ENCODE measurements at places on chromosomes 5 and 9.

GRCh38 chr9:126854734-126855133 lies 5.7 kb upstream of the ZBTB34 start:
- no peak for DNase-seq

DNA sequence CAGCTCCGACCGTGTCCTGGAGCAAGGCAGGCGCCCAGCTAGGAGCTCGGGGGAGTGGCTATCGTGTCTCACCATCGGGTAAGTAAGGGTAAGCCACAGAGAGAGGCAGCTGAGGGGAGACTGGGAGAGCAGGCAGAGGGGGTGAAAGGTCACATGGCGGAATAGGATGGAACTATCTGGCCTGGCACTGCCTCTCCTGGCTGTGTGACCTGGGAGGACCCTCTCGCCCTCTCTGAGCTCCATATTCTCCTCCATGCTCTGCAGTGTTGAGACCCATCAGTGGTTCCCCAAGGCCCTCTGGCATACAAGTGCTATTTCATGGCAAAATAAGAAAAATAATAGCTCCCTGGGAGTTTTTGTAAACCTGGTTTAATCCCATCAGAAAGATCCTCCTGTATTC lies 43.9 kb upstream of the ASS1 start:
- DNase-seq: no peak

GRCh38 chr5:138111937-138112336 lies 27.3 kb downstream of the NME5 start:
- no peak for DNase-seq

DNA sequence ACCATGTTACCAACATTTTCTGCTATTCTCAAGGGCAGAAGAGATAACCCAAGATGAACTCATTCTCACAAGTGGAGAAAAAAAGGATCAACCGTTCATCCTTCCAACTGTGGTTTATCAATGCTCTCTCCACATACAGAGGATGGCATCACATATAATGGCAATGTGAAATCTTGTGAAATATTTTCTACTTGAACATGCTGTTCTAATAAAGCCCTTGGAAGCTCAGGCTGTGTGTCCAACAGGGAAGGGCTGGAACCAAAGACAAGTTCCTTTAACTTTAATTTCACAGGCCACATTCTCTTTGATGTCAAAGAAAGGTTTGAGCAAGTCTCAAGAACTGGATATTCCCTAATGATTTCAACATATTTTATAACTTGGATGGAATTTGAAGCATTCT lies 230.5 kb downstream of the SPOCK1 start:
- no peak for DNase-seq

DNA sequence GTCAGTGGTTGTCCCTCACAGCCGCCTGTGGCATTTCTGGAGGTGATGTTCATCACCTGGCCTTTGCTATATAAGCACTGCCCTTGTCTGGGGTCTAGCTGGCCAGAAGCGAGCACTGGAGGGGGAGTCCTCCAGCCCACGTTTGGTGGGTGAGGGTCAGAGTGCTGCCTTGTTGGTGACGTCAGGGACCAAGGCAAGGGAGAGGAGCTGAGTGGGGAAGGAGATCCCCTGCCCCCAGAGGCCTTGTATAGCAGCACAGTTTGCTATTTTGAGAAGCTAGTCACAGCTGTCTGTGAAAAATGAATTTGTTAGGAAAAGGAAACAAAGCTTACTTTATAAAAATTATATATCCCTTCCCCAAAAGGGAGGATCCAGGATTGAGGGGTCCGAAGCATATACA lies 49.8 kb downstream of the SYK start:
- DNase-seq: no peak

DNA sequence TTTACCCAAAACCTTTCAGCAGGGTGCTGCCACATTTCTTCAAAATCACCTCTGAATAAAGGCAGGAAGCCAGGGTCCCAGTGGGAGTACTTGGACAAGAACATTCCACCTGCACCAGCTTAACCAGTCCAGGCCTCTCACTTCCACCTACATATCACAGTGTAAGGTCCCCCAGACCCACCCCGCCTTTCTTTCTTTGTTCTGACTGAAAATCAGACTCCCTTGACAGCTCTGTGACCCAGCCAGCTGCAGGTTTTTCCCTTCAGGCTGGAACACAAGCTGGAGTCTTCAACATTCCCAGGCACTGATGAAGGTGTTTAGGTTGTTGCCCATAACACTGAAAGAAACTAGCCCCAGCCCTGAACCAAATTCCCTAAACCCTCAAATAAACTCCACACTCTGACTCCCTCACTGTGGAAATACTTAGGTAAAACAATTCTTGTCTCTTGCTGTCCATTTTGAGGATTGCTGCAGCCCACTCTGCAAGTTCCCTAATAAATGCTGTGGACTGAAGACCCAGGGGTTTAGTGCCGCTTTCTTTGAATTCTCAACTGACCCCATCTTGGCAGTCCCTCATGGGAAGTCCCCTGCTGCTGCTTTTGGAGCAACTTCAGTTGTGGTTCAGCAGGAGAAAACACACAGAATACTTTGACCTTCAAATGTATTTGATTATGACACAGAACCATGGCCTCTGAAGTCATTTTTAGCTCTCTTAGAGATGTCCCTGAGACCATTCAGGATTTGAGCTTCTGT lies 24.8 kb downstream of the P4HA2 start:
- no peak for DNase-seq

- DNase-seq: no peak
Observed at GRCh38 chr9:133825555-133826218, 87.5 kb upstream of the SARDH start.

DNA sequence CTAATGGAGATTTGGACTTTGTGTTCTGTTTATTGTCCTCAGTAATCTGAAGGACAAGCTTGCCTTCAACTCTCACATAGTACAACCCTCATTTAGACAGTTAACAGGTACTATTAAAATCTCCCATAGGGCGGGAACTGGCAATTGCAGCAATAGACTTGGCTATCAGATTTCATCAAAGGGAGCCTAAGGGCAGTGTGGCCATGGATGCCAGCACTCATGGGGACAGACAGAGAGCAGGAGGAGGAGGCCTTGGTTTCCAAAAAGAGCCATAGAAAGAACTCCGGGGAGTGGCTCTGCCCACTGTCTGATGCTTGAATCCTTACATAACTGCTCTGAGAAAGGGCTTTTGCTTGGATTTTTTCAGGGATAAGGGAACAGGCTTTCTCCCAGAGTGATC lies 6.8 kb downstream of the SLC36A1 start:
- no peak for DNase-seq

GRCh38 chr9:90939351-90939750 lies 137.7 kb downstream of the SYK start:
- no peak for DNase-seq

GRCh38 chr5:128626536-128627090 lies 88.6 kb upstream of the FBN2 start:
- DNase-seq: no peak

DNA sequence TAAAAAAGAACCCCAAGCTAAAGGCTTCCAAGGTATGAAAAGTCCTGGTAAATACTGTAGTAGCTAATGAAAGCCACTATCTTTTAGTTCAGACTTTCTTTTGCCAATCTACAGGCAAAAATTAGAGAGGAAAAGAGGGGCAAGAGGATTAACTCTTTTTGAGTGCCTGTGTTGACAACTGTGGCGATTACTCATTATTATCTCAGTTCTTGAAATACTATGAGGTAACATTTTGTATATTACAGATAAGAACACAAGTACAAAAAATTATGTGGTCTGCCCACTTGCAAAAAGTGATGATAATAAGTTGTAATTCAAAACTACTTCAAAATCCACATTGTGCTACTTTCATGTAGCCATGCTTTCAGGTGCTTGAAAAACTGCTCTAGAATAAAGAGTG lies 144.0 kb downstream of the DTWD2 start:
- no peak for DNase-seq

DNA sequence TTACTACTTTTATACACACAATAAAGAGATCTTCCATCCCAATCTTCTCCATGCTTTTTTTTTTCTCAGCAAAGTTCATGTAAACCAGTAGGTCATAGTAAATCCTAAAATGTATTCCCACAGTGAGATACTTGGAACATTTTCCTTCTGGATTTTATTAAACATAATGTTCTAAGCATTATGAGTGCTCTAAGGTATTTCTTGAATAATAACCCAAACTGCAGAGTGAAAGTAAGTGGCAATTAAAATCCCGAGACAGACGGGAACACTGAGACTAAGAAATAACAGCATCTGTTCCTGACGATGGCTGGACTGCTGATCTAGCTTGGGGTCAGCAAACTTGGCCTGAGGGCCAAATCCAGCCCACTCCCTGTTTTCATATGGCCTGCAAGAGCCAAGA lies 359.8 kb downstream of the ARL15 start:
- no peak for DNase-seq

- DNase-seq: no peak
Observed at GRCh38 chr5:26690511-26690910, 347.9 kb downstream of the CDH9 start.

DNA sequence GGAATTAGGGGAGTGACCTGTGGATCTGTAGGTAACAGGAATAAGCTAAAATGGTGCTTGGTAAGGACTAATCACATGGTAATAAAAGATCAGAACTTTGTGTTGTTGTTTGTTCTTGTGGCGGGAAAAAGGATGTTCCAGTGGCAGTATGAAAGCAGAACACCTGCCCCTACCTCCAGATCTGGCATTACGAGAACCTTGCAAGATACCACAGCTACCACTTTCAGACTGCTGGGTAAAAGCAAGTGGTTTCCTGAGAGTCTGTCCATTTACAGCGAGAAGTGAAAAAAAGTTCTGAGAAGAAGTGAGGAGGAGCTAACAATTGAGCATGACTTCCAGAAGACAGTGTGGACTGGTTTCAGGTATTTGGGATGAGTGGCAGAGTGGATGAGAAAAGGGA lies 252.5 kb downstream of the TLE4 start:
- no peak for DNase-seq

DNA sequence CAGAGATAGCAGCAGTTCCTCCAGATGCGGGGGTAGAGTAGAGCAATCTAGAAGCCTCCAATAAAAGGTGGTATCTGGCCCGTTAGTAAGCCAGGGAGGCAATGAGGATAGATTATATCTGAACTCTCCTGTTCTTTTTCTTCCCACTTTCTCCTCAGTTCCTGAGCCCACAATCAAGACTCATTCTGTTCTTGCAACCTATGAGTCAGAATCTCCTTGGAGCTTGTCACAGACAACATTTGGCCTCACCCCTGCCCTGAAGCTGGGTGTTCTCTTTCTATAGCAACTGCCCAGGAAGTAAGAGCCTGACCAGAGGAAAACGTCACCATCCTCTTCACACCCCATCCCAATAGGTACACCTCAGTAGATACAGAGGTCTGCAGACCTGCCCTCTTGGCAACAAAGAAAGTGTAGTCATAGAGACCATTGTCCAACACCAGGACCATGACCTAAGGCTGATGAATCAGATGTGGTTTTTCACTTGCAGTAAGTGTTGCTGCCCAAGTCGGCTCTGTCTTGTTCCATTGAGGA lies 76.3 kb upstream of the PCA3 start:
- no peak for DNase-seq

DNA sequence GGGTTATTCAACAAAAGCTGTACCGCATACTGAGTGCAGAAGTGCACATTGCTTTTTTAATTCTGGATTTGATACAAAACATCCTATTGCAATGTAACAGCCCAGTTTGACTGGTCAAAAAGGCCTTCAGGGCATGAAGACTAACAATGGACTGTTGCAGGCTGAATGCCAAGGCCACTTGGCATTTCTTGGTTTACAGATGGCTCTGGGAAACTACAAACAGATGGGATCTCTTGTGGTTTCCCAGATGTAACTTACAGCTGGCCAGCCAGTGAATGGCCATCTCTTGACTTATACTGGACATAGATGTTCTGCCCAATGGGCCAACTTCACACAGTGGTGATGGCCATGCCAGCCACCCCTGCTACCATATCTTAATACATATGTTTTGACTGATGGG lies 36.8 kb downstream of the UGT3A2 start:
- DNase-seq: no peak

DNA sequence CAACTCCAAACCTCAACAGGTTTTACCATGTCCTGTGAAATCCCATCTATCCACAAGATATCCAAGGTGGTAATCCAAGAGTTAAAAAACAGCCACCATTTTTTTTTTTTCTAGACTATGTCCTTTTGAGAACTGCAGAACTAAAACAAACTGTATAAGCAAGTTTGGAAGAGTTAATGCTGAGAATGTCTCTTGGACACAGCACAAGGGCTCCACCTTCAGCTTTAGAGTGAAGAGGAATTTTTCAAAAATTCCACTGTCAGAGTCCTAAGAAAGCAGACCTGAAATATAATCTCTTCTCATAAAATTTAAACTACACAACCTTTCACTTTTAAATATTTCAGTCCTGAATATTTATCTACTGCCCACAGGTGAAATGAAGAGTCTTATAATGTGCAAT lies 167.8 kb upstream of the CCNG1 start:
- DNase-seq: no peak

DNA sequence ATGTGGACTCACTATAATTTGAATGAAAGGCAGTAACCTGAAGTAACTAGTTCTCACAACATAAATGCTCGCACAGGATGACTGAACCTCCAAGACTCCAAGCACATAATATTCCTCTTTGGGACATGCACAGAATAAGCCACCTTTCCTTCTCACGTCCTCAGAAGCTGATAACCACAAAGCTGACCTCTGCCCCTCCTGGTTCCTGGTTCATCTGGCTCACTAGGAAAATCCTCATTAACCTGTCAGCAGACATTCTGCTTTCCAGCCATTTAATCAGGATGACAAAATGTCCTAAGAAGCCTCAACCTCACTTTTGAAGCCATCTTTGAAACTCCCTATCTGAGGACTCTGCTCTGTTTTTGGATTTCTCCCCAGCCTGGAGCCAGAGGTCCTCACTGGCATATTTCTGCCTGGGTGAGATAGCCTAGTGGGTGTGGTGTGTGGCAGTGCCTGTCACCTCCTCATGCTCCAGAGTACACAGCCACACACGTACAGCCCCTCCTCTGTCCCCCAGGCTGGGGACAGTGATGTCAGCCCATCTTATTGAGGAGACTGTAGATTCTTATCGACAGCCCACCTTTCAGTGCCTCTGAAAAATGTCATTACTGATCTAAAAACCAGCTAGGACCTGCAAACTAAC lies 10.3 kb downstream of the ANKH start:
- DNase-seq: no peak

- no peak for DNase-seq
Observed at GRCh38 chr5:113608113-113608596, 94.7 kb downstream of the YTHDC2 start.

- DNase-seq: no peak
Observed at GRCh38 chr5:7478459-7478858, 82.5 kb downstream of the ADCY2 start.

GRCh38 chr5:50445296-50445949 lies 4.3 kb upstream of the EMB start:
- DNase-seq: no peak
